ENCODE measurements at places on chromosomes 4 and X.
A peak's percentile ranks its signal among the peaks of the same experiment; 100 is the strongest.

DNA sequence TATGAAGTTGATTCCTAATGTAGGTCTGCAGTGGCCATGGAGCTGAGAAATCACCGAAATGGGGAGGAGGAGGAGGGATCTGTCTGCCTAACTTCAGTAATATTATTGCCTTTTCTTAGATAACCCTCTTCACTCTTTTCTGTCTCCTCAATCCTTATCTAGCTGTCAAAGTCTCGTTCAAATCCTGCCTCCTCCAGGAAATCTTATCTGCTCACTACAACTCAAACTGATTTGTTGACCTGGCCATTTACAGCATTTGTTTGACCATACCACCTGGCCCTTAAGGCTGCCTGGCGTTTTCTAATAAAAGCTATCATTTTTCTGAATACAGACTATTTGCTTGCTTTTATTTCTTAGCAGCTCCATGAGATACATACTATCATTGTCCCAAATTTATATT is 33.8 kb downstream of the GALNT7 start:
- no peak for DNase-seq

- no peak for DNase-seq
Measured at GRCh38 chr4:67575232-67576058, 16.9 kb downstream of the STAP1 start.

DNA sequence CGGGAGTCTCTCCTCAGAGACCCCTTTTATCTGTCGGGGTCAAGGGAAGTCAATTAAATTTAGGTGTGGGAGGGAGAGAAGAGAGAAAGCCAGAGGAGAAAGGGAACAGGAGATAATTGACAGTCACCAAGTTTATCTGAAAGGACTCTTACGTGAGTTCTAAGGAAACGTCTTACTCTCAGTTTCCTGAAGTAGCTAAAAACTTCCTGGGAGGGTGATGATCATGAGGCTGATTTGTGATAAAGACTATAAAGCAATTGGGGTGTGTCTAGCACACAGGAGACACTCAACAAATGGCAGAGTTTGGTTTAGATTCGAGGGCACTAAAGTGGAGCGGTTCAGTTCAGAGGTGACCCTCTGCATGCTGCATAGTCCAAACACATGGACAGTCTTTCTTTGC is 254.1 kb downstream of the FBXW7 start:
- DNase-seq: no peak

DNA sequence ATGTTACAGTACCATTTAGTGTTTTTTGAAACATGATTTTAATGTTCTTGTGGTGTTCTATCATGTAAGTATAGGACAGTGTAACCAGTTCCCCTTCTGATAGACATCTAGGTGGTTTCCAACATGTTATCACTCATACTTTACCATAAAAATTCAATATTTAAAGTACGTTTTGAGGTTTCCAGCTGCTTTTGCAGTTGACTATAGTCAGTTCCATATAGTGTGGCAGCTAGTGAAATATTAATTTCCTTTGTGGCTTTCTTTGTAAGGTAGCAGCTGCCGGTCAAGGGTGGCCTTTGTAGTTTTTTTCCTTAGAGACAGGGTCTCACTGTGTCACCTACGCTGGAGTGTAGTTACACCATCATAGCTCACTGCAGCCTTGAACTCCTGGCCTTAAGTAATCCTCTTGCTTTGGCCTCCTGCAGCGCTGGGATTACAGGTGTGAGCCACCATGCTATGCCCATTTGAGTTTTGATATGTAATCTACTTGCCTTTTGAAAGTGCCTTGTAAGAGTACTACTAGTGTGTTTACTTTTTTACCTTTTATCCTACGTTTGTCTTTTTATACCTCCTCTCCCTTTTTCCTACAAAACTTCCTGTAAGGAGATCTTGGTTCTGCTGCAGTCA is 63.0 kb downstream of the ARHGAP10 start:
- DNase-seq: no peak

DNA sequence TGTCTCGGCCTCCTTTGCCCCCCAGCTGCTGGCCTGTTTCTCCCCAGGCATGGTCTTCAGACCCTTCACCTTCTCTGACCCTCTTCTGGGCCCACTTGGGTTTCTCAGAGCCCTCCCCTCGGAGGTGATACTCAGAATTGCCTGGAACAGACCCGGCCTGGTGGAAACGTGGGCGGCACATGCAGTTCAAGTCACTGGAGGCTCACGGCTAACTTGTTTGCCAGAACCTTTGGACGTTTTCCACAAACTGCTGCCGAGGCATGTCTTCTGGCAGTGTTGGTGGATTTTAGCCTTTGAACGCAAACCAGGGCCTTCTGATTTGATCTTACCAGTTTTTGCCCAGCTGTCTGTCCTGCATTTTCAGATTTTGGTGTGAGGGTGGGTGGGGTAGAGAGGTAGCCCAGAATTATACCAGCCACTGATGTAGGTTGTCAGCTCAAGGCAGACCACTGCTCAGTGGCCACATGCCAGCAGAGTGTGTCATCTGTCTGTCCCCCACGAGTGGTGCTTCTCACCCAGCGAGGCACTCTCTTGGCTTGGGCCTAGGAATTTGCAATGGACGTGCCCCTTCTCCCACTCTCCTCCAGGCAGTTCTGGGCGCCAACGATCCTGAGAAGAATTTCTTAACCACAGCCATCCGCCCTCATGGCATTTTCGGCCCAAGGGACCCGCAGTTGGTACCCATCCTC is 32.5 kb upstream of the ZNF185 start:
- no peak for DNase-seq

GRCh38 chrX:130247996-130248395 is 20.7 kb downstream of the ZNF280C start:
- DNase-seq: no peak

- peak; percentile 0 for DNase-seq
Measured at GRCh38 chrX:16671005-16671404, 21.0 kb downstream of the S100G start.

DNA sequence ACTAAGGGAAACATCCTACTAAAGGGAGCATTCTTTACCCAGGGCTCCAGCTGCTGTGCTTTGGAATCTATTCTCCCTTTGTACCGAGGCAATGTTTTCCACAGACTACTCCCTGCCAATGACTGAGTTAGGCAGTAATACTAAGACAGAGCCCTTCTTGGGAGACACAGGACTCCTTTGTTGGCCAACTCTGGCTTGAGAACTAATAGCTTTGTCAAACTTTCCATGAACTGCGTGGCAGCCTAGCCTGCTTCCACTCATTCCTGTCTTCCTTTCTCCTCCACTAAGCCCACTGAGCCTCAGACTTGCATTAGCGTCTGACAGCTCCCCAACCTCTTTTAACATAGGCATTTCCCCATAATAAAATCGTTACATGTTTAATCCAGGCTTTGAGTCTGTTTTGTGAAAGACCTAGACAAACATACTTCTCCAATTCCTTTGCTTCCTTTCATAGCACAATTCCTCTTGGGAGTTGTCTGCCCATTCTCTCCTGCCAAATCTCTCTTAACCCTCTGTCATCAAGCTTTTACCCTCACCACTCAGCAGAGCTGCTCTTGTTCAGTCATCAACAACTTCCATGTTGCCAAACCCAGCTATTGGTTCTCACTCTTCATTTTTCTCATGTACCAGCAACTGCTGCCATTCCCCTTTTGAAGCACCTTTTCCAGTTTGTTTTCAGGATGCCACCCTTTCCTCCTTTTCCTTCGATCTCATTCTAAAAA is 300.3 kb upstream of the IGFBP7 start:
- DNase-seq: no peak

- DNase-seq: no peak
Measured at GRCh38 chrX:25043192-25043591, 27.4 kb upstream of the ARX start.

GRCh38 chr4:91345632-91346031 is 958.1 kb upstream of the GRID2 start:
- DNase-seq: no peak

DNA sequence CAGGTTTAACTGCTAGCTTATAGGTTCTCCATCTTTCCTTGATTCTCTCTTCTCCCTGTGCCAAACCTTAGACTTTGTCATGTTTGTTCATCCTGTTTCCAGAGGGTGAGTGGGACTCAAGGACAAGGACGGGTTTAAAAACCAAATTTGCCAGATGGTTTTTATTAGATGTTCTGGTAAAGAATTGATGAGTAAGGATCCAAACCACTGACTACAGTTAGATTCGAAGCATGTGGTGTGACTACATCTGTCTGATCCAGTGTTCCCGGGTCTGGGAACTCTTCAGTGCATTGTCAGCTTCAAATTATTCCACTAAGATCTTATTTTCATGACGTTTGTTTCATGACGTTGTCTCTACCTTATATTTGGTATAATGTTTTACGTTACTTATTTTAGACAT is 37.5 kb downstream of the MTMR1 start:
- no peak for DNase-seq

DNA sequence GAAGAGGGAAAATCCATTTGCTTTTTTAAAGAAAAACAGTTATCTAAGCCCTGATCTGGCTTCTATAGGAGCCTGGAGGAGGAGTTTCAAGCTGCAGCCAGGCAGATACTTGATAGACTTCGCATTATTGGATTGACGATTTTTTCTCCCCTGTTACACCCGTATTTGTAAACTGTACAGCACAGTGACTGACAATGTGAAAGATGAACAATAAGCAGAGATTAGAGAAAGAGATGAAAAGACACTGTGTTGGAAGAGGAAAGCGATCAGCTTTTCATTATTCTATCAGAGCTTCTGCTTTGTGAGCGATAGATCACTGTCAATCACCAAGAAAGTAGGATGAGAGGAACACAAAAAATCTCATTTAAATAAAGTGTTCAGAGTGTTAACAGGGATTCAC is 639.2 kb downstream of the TLL1 start:
- no peak for DNase-seq

DNA sequence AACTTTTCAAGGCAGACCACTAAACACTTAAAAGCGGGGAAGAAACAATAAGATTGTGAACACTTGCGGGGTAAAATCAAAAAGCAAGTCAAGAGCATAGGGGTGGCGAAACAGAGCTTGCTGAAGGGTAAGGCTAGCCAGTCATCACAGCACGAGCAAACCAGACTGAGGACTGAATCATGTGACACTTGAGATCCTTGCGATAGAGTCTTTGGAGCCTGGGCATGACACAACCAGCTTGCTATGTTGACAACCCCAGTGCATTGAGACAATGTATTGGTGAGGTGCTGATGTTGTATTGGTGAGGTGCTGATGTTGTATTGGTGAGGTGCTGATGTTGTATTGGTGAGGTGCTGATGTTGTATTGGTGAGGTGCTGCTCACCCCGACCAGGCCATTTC is 72.3 kb downstream of the SLIT2 start:
- no peak for DNase-seq

DNA sequence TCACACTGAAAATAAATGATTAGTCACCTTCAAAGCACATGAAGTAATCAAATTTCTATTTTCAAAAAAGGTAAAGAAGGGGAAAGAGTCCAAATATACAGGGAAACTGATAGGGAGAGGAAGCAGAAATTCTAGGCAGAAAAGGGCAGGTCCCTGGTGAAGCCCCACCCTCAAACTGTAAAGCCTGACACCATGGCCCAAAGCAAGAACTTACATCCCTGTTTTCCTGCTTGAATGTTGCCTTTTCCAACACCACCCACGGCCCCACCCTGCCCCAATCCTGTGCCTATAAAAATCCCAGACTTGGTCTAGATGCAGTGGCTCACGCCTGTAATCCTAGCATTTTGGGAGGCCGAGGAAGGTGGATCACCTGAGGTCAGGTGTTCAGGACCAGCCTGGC is 361.8 kb downstream of the PPP3CA start:
- DNase-seq: no peak

- DNase-seq: no peak
Measured at GRCh38 chrX:99572711-99573110, 837.4 kb downstream of the PCDH19 start.

GRCh38 chrX:19544693-19545305 is 29.5 kb upstream of the MAP3K15 start:
- DNase-seq: no peak

- no peak for DNase-seq
Measured at GRCh38 chr4:179855469-179855868, 2387.7 kb upstream of the TENM3 start.

DNA sequence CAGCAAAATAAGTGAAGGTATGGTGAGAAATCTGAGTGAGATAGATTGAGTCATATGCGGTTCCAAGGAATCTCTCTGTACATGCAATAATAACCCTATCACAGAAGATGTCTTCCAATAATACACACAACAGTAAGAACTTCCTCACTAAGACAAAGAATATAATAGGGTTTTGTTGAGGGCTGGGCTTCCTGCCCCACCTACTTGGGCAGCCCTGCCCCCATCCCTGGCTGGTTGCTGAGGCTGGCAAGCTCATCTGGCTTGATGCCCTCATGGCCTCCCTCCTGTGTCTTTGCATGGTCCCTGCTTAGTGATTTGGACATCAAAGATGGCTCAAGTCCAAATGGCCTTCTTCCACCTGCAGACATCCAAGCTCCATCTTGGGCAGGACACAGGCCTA is 2.7 kb downstream of the GEMIN8 start:
- DNase-seq: no peak

DNA sequence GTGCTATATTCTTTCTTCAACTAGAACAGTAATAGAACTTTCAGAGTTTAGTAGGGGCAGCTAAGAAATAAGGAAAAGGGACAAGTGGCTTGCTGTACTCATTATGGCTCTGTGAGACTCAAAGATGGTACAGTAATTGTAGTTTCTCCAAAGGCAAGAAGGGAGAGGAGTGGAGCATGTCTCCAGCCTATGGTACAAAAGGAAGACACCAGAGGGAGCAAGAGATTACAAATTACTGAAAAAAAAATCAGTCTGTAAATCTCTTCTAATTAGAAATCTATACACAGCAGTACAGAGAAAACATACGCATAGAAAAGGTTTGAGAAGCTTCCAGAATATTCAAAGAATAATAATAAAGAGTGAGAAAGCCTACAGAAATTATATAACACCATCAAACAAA is 61.4 kb downstream of the KLHL4 start:
- DNase-seq: no peak

DNA sequence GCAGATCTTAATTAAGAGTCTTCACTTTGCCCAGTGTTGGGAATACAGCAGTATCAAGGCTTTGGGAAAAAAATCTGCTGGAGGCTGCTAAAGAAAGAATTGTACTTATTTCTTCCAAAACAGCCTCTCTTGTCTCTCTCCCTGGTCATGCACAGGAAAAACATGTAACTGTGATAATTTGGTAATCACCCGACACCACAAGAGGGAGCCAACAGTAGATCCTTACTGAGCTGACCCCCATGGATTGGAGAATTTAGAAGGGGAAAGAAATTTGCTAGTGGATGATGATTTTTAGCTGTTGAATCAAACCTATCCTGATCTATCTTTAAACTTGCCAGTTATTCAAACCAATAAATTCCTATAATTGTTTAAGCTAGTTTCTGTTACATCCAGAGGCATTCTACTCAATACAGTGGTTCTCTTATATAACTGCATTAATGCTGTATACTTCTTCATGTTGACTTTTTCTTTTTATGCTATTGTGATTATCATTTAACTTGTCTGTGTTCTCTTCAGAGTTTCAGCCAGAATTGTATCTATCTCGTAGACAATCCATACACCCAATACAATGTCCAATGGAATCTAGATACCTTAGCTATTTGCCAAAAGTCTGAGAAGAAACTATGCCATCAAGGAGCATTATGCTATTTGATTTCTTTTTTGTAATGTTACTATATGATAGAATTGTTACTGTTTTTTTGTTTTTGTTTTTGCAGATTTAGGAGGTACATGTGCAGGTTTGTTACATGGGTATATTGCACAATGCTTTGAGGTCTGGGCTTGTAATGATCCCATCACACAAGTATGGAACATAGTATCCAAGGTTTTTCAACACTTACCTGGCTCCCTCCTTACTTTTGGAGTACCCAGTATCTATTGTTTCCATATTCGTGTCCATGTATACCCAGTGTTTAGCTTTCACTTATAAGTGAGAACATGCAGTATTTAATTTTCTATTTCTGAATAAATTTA is 31.3 kb upstream of the ARHGEF38 start:
- no peak for DNase-seq
